Neural crest cell (in vitro differentiated cells): ENCODE measurements at places on chromosomes 3 and 15.

- no peak for DNase-seq
Observed at GRCh38 chr3:189602471-189602870, 28.7 kb upstream of the TP63 start.

GRCh38 chr3:55309336-55309735 is 177.8 kb downstream of the WNT5A start:
- DNase-seq: no peak

DNA sequence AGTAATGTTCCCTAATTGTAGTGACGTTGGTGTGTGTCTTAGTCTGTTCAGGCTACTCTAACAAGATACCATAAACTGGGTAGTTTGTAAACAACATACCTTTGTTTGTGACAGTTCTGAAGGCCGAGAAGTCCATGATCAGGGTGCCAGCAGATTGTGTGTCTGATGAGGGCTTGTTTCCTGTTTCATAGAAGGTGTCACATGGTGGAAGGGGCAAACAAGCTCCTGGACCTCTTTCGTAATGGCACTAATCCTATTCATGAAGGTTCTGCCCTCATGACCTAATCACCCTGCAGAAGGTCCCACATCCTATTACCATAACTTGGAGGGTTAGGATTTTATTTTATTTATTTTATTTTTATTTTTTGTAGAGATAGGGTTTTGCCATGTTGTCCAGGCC is 11.1 kb downstream of the ATXN7 start:
- no peak for DNase-seq

DNA sequence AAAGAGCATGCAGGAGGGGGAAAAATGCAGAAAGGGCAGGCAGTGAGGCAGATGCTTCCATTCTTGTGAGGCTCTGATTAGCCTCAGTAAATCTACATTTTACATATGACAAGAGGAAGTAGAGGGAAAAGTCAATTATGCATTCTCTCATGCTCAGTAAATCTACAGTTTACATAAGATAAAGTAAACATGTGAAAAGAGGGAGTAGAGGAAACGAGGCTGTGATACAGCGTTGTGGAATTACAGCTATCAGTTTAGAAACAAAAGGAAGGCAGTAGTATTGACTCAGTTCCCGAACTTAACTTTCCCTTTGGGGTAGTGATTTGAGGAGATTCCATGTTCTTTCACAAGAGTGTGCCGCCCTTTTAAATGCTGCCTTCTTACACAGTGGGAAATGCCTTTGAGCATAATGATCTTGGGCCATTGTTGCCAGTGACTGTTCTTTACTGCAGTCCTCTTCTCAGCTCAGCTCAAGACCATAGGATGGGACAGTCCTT is 39.3 kb downstream of the OSTN start:
- DNase-seq: no peak

DNA sequence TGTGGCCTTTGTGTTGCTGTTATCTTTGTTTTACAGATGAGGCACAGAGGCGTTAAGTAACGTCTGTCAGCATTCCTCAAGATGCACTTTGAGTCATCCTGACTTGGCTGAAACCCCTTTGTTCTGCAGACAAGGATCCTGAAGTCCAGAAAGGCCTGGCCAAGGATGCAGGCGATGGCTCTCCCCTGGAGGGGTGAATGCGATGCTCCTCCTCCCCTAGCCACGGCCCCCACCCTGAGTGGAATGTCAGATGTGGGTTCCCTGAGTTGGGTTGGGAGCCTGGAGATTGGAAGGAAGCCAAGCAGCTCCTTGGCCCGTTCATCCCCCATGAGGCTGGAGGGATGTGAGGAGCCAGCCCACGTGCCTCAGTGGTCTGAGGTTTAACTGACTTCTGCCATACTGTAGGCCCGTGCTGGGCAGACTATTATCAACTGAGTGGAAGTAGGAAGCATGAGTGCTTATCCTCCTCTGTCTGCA is 43.3 kb downstream of the POMGNT2 start:
- DNase-seq: no peak

DNA sequence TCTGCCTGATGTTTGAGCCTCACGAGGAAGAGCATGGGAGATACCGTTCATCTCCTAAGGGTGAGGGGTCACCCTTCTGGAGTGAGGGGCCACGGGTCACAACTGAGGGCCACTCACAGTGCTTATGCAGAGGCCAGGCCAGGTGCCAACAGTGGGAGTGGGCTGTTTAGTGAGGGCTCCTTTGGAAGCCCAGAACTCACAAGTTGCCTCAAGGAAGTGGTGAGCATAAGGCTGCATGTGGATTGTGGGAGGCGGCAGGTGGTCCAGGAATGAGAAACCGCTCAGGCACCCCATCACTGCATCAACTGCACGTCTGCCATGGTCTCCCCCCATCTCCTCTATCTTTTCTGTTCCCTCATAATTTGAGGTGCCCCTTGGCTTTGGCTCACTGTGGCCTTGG is 26.5 kb downstream of the SPSB4 start:
- DNase-seq: no peak

DNA sequence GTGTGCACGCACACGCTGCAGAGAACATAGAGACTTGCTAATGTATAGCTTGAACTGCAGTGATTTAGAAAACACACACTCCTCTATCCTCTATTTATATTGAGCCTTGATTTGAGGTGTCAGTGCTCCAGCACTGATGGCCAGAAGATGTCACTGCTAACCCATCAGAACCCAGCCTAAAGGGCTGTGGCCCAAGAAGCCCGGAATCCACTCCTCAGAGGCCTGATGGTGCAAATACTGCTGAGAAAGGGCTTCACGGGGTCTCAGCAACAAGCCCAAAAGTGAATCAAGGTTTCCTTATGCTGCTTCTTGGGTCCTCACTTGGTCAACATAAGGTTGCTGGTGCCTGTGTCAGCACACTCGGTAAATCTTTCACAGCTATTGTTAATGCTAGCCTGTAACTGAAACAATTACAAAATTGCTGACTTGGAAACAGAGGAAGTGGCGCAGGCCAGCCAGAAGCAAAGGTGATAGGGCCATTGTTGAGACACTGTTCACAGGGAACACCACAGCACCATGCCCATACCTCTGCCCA is 60.3 kb downstream of the HEG1 start:
- peak; percentile 44 for DNase-seq

DNA sequence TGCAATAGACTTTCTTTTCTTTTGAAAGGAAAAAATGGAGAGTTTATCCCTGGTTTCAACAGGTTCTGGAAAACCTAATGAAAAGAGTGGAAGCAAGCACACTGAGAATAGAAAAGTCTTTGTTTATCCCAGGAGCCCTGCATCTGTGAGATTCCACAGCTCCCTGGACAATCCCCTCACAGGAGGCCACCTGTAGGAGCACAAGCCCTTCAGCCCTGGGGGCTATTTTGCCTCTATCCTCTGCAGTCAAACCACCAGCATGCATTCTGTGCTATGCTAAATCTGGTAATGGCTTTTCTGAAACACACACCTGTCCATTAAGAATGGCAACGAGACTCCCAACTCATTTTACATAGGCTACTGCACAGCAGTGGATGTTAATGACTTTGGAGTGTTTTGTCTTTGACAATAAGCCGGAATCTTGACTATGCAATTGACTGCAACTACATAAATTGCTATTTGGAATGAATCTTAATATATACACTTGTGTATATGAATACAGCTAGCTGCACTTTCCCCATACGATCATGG is 369.4 kb downstream of the NR2F2 start:
- no peak for DNase-seq

DNA sequence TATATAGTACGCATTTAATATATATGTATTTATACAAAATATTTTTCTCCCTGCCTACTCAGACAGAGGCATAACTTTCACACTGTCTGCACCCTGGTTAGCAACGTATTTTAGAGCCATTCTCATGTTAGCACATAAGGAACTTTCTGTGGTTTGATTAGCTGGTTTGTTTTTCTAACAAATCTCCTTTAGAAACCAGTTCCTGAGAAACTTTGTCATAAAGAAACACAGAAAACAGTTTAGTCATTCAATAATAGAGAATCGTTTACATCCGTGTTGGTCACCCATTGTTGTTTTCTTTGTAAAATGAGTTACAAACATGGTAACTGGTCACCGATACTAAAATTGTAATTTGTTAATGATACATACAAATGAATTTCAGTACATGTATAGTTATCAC is 5.9 kb upstream of the NGRN start:
- DNase-seq: no peak

DNA sequence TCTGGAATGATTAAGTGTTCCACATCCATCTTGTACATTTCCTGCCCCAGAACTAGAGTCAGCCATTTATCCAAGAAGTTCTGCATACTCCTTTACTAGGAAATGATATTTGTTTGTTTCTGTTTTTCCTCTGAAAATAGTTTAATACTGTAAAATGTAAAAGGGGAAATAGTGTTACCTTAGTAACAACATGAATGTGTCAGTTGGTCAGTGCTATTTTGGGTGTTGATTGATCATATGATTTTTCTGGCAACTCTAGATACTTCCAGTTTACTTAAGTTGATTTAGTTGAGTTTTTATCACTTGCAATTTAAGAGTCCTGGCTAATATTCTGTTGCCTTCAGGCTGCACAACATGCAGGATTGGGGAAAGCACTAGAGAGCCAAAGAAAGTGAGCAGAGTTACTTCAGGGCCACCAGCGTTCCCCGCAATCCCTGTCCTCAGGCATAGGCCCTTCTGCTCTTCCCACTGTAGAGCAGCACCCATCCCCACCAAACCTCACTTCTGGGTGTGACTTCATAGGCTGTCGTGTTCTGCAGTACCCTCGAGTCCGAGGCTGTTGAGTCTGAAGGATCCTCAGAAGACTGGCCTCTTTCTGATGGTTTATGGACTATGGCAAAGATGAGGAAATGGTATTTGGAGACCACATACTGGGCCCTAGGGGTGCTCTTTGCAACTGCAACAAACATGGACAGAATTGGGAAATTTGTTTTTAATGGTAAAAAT is 69.0 kb downstream of the CHD2 start:
- DNase-seq: no peak

DNA sequence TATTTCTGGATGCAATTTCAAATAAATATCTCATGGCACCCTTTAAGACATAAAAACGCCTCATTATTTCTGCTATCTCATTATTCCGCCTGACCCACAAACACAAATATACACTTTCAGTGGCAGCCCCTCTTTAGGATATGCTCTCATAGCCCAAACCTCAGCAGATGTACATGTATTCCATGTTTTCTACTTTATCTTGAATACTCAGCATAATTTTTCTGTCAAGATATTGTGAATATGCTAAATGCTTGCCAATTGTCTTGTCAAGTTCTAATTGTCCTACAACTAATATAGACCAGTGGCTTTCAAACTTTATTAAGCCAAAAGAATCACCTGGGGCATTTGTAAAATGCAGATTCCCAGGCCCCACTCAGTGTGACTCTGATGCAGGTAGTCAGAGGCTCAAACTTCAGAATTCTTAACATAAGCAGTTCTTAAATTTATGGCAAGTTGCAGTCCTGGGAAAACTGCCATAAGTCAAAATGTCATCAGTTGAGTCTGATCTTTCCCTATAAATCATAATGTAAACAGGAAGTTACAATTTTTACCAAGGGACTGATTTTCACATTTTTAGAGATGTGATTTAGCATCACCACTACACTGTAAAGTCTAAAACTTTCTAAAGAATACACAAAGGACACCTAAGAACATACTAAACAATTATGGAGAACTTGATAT is 135.1 kb downstream of the TBL1XR1 start:
- DNase-seq: no peak

- no peak for DNase-seq
Observed at GRCh38 chr3:190911382-190911781, 48.9 kb upstream of the GMNC start.

GRCh38 chr3:175149675-175150074 is 290.5 kb downstream of the NAALADL2 start:
- DNase-seq: no peak

DNA sequence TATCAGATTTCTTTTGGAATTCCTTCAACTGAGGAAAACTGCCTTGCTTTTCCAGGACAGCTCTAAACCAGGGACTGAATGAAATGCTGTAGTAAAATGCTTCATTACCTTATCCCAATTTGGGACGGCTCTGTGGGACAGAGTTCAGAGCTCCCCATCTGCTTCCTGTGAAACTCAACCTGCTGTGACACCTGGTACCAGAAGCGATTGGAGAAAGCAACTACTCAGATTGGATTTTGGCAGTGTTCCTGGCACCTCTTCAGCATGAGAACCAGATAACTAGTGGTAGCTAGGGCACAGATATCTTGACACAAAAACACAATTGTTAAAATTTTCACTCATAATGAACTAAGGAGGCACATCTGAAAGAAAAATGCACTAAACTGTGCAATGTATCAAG is 539.1 kb downstream of the SI start:
- no peak for DNase-seq

DNA sequence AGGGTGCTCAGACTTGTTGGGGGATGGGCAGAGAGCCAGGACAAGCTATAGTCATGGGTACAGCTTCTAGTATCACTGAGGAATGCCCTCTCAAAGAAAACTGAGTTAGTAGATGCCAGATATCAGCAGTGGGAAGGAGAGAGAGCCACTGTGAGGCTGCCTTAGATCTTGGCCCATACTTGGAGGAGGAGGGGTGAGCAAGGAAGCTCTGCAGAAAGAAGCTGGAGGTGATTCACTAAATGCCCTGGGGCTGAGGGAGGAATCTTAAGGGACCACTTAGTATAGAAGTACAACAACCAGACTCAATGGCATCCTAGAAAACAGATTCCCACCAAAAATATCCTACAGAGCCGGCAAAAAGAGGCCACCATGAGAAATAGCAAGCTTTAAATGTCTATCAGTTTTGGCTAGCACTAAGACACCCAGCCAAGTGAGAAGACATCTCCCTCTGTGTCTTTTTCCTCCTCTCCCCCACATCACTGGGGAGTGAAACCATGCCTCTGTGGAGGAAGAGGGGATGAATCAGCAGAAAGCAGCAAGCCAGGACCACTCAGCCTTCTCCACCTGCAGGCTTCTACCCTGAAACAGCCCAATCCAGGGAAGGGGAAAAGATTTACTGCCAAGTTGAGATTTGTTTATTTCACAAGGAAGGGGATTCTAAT is 282.5 kb upstream of the STT3B start:
- no peak for DNase-seq

GRCh38 chr15:92725171-92725570 is 69.6 kb upstream of the FAM174B start:
- no peak for DNase-seq

DNA sequence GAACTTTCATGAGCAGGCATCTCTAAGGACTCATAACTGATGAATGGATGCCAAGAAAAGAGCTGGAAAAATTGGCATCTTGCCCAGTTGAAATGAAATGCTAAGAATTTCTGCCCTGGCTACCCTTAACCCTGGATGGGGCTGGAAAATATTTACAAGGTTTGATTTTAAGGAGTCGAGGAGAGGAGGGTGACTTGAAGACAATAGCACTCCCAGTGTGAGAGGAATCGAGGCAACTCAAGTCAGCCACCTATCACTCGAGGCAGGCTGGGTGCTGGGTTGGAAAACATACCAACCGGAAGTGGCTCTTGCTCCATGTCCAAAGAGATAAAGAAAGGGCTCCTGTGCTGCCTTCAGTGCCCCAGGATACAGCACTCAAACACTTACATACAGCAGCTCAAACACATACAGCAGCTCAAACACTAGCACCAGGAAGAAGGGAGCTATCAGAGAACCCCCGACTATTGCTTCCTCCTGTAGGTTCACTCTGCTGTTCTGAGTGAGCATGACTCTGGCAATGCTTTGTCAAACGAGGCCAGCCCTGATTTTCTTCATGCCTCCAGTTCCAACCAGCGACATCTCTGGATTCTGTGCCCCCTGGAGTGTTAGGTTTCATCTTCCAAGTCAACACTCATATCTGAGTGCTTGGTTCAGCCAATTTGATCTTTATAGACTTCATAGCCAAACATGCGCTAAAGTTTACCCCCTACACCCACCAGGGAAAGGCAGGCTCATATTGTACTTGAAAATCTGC is 4.9 kb downstream of the PRICKLE2 start:
- no peak for DNase-seq

GRCh38 chr15:90686435-90687218 is 30.5 kb upstream of the BLM start:
- DNase-seq: no peak
